Panc1 (cell line): ENCODE measurements at places on chromosomes 1 and 21. TPM values are rescaled to one million over a fixed set of nuclear protein-coding genes. Genes with fewer than 3 reads are reported as not detected.

UQCRHL gene
- 2.6 TPM for total RNA-seq

LPGAT1 gene
- total RNA-seq, result 85.4 TPM

TFF3 gene
- total RNA-seq, result 8.9 TPM

LDLRAD1 gene
- total RNA-seq, result not detected

DNA sequence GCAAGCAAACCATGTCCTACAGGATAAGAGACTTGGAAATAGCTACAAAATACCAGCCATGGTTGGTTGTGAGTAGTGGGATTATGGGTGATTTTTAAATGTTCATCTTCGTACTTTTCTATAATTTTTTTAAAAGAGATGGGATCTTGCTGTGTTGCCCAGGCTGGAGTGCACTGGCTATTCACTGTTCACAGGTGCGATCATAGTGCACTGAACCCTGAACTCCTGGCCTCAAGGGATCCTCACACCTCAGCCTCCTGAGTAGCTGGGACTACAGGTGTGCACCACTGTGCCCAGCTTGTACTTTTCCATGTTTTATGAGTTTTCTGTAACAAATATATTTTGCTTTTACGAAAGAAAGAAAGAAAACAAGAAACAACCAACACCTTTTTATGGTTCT is 224.2 kb downstream of the FOXD2 start:
- no peaks in the 10 kb centered on the region for H3K27me3 ChIP-seq
- no peaks in the 10 kb centered on the region for H3K36me3 ChIP-seq
- no peaks in the 10 kb centered on the region for H3K4me1 ChIP-seq
- no peak overlapping the region for H3K4me3 ChIP-seq

DNA sequence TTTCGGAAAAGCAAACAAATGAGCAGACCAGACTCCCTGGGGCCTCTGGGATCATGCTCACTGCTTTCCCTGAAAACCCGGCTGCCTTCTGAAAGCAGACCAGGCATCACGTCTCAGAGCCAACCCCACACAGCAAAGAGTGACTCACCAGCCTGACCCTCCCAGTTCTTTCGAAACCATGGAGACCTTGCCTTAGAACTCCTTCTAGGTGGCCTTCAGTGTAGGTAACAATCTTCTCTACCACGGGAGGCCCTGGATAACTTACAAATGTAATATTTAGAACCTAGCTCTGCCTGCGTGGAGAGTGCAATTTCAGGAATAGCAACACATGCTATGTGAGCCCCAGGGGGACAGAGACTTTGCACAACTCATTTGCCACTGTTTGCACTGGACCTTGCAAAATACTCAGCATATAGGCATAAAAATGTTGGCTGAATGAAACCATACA is 105.2 kb downstream of the SUSD4 start:
- H3K36me3 ChIP-seq, result no peaks in the 10 kb centered on the region
- no peak for DNase-seq
- no peaks in the 10 kb centered on the region for H3K4me1 ChIP-seq
- H3K27me3 ChIP-seq, result peaks cover 18% of the 10 kb centered on the region

CRP gene
- total RNA-seq, result 0.90 TPM

DNA sequence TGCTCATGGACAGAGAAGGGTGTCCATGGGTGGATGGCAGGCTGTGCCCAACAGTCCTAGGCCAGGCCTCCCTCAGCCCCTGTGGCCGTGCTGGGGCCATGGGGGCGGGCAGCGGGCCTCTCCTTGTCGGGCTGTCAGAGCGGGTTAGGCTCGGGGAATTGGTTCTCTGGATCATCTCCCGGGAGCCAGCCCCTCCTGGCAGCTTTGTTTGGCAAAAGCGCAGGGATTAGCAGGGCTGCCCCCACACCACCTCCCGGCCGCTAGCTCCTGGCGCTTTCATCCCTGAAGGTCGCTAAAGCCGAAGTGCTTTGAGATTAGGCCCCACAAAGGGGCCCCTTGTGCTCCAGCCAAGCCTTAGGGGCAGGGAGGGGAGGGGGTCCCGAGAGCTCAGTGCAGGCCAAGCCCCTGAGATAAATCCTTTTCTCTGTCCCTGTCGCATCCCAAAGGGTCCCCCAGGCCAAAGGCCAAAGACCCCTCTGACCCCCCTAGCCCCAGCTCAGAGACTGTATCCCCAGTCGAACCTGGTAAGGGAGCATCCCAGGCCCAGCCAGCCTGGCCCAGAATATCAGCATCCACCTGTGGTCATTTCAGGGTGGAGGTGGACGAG is 9.8 kb upstream of the DMBX1 start:
- H3K4me3 ChIP-seq, result no peak overlapping the region
- DNase-seq, result no peak
- H3K36me3 ChIP-seq, result no peaks in the 10 kb centered on the region
- no peak overlapping the region for H3K27ac ChIP-seq
- H3K27me3 ChIP-seq, result no peaks in the 10 kb centered on the region
- H3K4me1 ChIP-seq, result no peaks in the 10 kb centered on the region

GRCh38 chr1:198919667-198920398 is 281.0 kb downstream of the PTPRC start:
- H3K36me3 ChIP-seq, result no peaks in the 10 kb centered on the region; the same call in 1 of the 2 replicates
- DNase-seq, result no peak
- H3K27ac ChIP-seq, result no peak overlapping the region; the same call in 1 of the 2 replicates
- peaks cover 21% of the 10 kb centered on the region; the same call in 1 of the 2 replicates for H3K4me1 ChIP-seq
- H3K27me3 ChIP-seq, result no peaks in the 10 kb centered on the region

TMEM53 gene
- total RNA-seq, result 22.9 TPM

DNA sequence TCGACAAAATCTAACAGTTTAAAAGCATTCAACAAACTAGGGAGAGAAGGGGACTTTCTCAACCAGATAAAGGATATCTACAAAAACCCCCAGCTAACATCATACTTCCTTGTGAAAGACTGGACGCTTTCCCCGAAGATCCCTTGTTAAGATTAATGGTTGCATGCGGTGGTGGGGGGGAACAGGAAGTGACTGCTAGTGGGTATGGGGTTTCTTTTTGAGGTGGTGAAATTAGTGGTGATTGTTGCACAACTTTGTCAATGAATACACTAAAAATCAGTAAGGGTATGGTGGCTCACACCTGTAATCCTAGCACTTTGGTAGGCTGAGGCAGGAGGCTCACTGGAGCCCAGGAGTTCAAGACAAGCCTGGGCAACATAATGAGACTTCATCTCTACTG is 26.9 kb upstream of the EYA3 start:
- no peaks in the 10 kb centered on the region for H3K36me3 ChIP-seq
- H3K4me1 ChIP-seq, result no peaks in the 10 kb centered on the region
- no peak for DNase-seq
- no peak overlapping the region for H3K27ac ChIP-seq

- DNase-seq, result no peak
- no peaks in the 10 kb centered on the region for H3K36me3 ChIP-seq
Observed at GRCh38 chr1:223211323-223211985, 68.4 kb upstream of the TLR5 start.

DNA sequence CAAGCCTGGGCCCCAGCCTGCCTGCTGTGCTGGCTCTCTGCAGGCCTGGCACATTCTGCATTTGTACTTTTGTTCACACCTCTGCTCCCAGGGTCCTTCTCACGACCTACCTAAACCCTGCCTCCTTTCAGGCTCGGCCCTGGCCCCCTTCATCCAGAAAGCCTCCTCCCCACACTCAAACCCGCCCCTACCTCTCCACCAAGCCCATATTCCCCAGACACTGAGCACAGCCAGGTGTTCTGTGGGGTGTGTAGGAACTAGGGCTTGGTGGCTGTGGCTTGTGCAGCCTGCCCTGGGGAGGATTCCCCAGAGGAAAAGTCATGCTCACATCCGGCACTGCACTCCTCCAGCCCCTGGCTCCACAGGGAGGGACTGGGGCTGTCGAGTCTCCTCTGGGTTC is 8.2 kb upstream of the MIXL1 start:
- H3K36me3 ChIP-seq, result no peaks in the 10 kb centered on the region
- H3K27me3 ChIP-seq, result no peaks in the 10 kb centered on the region
- no peak for DNase-seq
- H3K4me3 ChIP-seq, result no peak overlapping the region

HPCAL4 gene
- total RNA-seq, result 0.21 TPM

DNA sequence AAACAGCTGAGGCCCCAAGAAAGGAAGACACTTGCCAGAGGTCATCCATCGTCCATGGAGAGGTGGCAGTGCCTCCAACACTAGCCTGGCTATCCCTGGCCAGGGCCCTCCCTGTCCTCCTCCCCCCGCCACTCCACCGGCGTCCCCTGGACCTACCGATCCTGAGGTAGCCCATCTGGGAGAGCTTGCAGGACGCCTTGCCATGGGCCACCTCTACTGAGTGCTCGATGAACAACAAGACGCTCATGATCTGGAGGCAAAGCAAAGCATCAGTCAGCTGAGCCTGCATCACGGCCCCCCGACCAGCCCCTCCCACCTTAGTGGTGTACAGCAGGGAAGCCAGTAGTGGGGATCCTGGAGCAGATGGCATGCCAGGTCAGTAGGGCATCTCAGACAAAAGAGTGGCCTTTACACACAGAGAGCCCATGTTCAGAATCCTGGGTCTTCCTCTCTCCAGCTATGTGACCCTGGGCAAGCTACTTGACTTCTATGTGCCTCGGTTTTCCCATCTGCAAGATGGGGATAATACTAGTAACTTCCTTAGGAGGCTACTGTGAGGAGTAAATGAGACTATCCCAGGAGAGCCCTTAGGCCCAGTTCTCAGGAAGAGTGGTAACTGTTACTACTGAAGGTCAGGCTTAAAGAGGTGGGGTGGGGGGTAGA is 15.1 kb downstream of the LAPTM5 start:
- H3K27ac ChIP-seq, result no peak overlapping the region
- no peaks in the 10 kb centered on the region for H3K36me3 ChIP-seq
- H3K4me1 ChIP-seq, result peaks cover 10% of the 10 kb centered on the region
- H3K4me3 ChIP-seq, result no peak overlapping the region
- no peak for DNase-seq

DNA sequence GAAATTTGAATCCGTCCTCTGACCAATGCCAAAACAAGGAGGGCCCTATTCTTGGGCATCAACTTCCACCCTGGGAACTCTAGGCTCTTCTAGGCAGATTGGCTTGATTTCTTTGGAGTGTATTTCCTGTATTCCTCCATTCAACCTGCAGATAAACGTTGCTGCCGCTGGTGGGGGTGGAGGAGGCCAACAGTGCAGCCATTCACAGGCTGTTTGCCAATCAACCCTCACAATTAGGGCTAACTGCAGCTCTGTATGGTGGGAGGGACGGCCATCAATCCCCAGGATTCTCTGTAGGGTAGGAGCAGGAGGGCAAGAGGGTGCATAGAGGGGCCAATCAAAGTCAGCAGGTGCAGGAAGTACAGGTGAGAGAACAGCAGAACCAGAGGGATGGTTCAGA is 273.1 kb upstream of the PROX1 start:
- H3K27ac ChIP-seq, result no peak overlapping the region
- H3K27me3 ChIP-seq, result no peaks in the 10 kb centered on the region
- no peak for DNase-seq
- H3K36me3 ChIP-seq, result no peaks in the 10 kb centered on the region
- no peak overlapping the region for H3K4me3 ChIP-seq

OR2L5 gene
- total RNA-seq, result not detected

DNA sequence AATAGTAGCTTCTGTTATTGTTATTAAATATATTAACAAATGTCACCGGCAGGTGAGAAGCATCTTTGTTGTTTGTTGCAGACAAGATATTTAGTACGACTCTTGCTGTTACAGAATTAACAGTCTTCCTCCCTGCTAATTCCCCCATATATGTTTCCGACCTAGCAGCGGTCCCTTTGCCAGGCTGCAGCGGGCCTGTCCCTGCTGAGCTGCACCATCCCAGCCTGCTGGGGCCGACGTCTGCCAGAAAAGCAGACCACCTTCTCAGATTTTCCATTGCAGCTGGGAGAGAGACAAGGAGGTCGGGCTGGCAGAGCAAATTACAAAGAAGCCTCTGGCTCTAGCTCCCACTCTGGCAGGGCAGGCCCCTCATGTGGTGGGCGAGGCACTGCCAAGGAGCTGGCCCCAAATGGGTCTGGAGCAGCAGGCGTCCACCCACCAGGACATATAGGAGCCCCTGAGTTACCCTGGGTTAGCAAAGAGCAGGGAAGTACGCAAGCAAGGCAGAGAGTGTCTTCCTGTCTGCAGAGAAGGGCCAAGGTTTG is 142.7 kb downstream of the FOXD2 start:
- DNase-seq, result no peak
- no peaks in the 10 kb centered on the region for H3K36me3 ChIP-seq
- no peak overlapping the region for H3K4me3 ChIP-seq
- H3K27ac ChIP-seq, result no peak overlapping the region

RCC1 gene
- 61.2 TPM for total RNA-seq

AMY1A gene
- not detected for total RNA-seq

TFF1 gene
- total RNA-seq, result 0.36 TPM

- no peak overlapping the region for H3K4me3 ChIP-seq
- DNase-seq, result no peak
- no peak overlapping the region for H3K27ac ChIP-seq
- no peaks in the 10 kb centered on the region for H3K27me3 ChIP-seq
Observed at GRCh38 chr1:81525085-81525484, 275.6 kb upstream of the ADGRL2 start.

GRCh38 chr1:222618001-222618879 is at the start of gene MIA3:
MIA3 (plus strand) TSS chr1:222618097; CDS start chr1:222618111, 14 bp downstream.
- peak within 1 kb of the TSS; percentile 49 for H3K27ac ChIP-seq
- peak within 1 kb of the TSS; percentile 82 for H3K4me3 ChIP-seq
- DNase-seq, result no peak
- peaks cover 5% of the 10 kb centered on the region; the same call in 1 of the 2 replicates for H3K36me3 ChIP-seq

DNA sequence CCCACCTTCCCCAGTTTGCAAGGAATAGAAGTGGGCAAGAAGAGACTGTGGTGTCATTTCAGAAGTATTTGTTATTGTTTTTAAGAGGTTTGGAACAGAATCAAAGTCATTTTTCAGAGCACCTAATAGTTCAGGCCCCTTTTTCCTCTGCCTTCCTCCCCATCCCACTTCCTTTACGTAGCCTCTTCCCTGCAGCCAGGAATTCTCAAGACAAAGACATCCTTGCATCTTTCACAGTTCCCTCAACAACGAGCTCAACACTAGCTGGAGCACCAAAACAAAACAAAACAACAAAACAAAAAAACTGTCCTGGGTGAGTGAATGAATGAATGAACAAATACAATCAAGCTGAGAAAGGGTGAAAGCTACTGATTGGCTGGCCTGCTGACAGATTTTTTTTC is 7.0 kb downstream of the PALMD start:
- DNase-seq, result no peak
- no peaks in the 10 kb centered on the region for H3K4me1 ChIP-seq
- no peak overlapping the region for H3K27ac ChIP-seq
- no peaks in the 10 kb centered on the region for H3K36me3 ChIP-seq

- H3K27ac ChIP-seq, result no peak overlapping the region
- no peaks in the 10 kb centered on the region for H3K36me3 ChIP-seq
- H3K27me3 ChIP-seq, result no peaks in the 10 kb centered on the region
- no peaks in the 10 kb centered on the region for H3K4me1 ChIP-seq
Observed at GRCh38 chr21:43211760-43212115, 42.9 kb downstream of the CRYAA start.

DNA sequence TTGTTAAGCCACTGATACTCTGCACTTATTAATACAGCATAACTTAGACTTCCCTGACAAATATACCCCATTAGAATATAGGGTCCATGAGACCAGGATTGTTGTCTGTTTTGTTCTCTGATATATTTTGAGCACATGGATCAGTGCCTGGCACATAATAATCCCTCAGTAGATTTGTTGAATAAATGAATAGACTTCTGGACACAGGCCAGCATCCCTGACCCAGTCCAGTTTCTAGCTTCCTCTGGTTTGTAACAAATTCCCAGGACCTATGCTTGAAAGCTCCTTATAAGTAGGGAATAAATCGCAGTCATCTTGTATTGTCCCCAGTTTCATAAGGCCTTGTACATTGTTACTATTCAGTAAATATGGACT is 58.2 kb upstream of the GADD45A start:
- no peak for DNase-seq
- no peaks in the 10 kb centered on the region for H3K36me3 ChIP-seq
- no peak overlapping the region for H3K4me3 ChIP-seq
- no peaks in the 10 kb centered on the region for H3K27me3 ChIP-seq

GRCh38 chr1:64006276-64007051 is 197.0 kb upstream of the UBE2U start:
- no peak overlapping the region for H3K27ac ChIP-seq
- peaks cover 17% of the 10 kb centered on the region for H3K4me1 ChIP-seq
- no peaks in the 10 kb centered on the region for H3K27me3 ChIP-seq
- DNase-seq, result peak; percentile 84
